ENCODE measurements at places on chromosomes 13 and 19.

GRCh38 chr13:93861818-93862217 lies 617.7 kb downstream of the DCT start:
- DNase-seq = no peak

GRCh38 chr19:46442808-46443450 lies 14.2 kb upstream of the PNMA8C start:
- DNase-seq = peak; percentile 34

DNA sequence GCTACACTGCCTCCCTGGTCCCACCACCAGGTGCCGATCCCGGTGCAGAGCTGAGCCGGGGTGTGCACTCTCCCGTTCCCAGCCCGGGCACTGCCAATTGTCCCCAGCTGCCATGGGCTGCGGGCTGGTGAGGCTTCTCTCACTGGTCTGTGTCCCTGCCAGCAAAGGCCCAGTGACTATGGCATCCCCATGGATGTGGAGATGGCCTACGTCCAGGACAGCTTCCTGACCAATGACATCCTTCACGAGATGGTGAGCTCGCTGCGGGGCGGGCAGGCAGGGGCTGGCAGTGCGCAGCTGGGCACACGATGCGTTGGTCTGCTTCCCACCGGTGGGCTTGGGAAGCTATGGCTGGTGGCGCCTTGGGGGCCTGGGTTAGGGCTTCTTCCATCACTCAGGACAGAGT lies 14.6 kb downstream of the MPND start:
- DNase-seq = no peak

GRCh38 chr19:3505598-3506383 lies at the start of gene FZR1:
Gene FZR1 (plus strand): TSS chr19:3506311. CDS start chr19:3522990, 16,679 bp downstream.
- peak; percentile 97 for DNase-seq

DNA sequence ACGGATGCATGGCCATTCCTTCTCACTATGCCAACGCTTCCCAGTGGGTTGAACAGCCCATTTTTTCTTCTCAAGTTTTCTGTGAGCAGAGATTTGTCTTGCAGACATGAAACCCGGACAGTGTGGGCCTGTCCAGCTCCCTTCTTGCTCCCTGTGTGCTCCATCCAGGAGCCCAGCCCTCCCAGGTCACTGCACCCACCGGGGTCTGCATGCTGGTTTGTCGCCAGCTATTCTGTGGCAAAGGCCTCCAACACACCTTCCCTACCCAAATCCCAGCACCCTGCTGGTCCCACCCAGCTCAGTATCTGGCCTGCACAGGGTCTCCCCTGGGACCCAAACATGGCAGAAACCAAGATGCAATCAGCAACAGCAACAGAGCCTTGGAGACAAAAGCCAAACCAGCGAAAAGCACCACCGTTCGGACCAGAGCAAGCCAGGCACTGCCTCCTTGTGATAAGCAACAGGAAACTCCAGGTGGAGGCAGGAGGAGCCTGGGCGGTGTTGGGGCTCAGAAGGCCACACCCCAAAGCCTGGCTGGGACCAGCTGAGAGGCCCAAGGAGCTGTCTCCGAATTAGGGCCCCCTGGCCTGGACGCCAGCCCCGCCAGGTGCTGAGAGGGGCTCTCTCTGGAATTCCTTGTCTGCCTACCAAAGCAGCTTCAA lies 12.2 kb upstream of the SPACA7 start:
- no peak for DNase-seq

DNA sequence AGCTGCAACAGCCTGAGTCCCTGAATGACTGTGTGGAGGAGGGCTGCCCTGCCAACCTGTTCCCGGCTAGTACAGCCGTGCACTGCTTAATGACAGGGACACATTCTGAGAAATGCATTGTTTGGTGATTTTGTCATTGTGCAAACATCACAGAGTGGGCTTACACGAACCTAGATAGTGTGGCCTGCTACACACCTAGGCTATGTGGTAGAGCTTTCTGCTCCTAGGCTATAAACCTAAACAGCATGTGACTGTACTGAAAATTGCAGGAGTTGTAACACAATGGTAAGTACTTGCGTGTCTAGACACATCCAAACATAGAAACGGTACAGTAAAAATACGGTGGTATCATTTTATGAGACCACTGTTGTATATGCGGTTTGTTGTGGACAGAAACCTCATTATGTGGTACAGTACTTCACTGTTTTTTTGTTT lies 35.0 kb downstream of the VASP start:
- no peak for DNase-seq

Data from AG09319 (cell line).